ENCODE measurements at places on chromosomes 1 and 21. TPM values are rescaled to one million over a fixed set of nuclear protein-coding genes. Genes with fewer than 3 reads are reported as not detected.

- no peaks in the 10 kb centered on the region for H3K27me3 ChIP-seq
- no peak for DNase-seq
These were observed 1.2 kb upstream of the TNFRSF4 start for GRCh38 chr1:1215080-1215676.

DNA sequence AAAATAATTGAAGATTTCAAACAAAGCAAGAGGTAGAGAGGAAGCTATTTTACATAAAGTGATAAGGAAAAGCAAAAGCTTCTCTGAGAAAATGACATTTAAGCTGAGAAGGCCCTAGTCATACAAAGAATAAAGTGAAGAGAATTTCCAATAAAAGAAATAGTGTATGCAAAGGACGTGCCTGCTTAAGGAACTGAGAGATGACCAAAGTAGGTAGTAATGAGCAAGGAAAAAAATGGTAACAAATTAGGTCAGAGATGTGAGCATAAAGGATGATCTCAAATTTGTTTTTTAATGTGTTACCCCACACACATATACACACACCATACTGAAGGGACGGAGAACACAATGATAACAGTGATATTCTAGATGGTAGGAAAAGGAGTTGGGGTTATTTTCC is 46.4 kb downstream of the NRIP1 start:
- DNase-seq, result no peak
- peaks cover 10% of the 10 kb centered on the region for H3K4me1 ChIP-seq
- H3K36me3 ChIP-seq, result peaks cover 3% of the 10 kb centered on the region
- H3K27me3 ChIP-seq, result no peaks in the 10 kb centered on the region

GRCh38 chr1:184755226-184756065 is 788 bp upstream of the EDEM3 start:
- peaks cover 21% of the 10 kb centered on the region for H3K4me1 ChIP-seq
- peak overlapping the region; percentile 98 for H3K4me3 ChIP-seq
- peaks cover 7% of the 10 kb centered on the region for H3K27me3 ChIP-seq
- peak overlapping the region; percentile 96 for H3K27ac ChIP-seq
- DNase-seq, result no peak

GRCh38 chr21:36640721-36641244 is 58.1 kb upstream of the SIM2 start:
- H3K27ac ChIP-seq, result no peak overlapping the region
- H3K27me3 ChIP-seq, result peaks cover 2% of the 10 kb centered on the region
- no peak for DNase-seq
- no peak overlapping the region for H3K4me3 ChIP-seq

DNA sequence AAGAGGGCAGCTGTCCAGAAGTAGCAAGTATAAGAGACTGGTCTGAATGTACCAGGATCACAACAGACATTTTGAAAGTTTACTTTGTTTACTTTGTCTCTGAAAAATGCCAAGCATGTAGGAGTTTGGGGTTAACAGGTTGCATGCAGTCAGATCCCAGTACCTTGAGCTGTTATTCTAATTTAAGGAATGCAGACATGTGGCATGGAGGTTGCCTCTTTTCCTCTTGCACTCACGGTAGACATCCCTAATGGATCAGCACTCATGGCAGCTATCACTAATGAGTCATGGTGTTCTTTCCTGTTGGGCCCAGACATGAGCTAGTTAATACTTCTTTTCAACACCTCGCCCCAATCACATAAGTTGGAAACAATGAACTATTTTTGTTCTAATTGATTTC is 67.3 kb downstream of the GADD45A start:
- H3K36me3 ChIP-seq, result no peaks in the 10 kb centered on the region
- peaks cover 30% of the 10 kb centered on the region for H3K4me1 ChIP-seq
- DNase-seq, result no peak
- H3K4me3 ChIP-seq, result no peak overlapping the region
- H3K27me3 ChIP-seq, result peaks cover 9% of the 10 kb centered on the region

GRCh38 chr1:168422203-168422847 is 121.5 kb downstream of the XCL2 start:
- peak overlapping the region; percentile 64 for H3K27ac ChIP-seq
- DNase-seq, result no peak
- H3K36me3 ChIP-seq, result peaks cover 2% of the 10 kb centered on the region
- H3K4me3 ChIP-seq, result no peak overlapping the region
- no peaks in the 10 kb centered on the region for H3K27me3 ChIP-seq

The TNFRSF18 gene
- total RNA-seq, result 250 TPM

The GJA9 gene
- not detected for total RNA-seq
